ENCODE measurements at places on chromosomes 6 and 20.
A peak's percentile ranks its signal among the peaks of the same experiment; 100 is the strongest.

GRCh38 chr20:19807946-19808330, 49.9 kb downstream of the RIN2 start:
- DNase-seq = no peak

DNA sequence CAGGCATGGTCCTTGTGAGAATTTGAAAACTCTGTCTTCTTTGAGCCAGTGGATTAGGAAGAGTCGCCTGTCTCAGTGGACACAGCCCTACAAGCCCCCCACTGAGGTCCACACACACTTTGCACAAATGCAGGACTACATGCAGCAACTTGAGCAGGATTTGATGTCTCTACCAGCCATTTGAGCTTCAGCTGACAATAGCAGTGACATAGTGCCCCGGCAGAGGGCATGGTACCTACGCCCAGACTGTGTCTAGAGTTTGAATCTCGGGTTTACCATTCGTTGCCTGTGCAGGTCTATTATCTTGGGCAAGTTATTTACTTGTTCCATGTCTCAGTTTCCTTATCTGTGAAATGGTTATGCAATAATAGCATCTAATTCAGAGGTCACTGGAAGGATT, 580.1 kb downstream of the TFAP2B start:
- DNase-seq = no peak

GRCh38 chr20:34712525-34713192, 8.5 kb downstream of the TP53INP2 start:
- no peak for DNase-seq

GRCh38 chr20:20744170-20744725, 31.8 kb upstream of the RALGAPA2 start:
- DNase-seq = no peak

DNA sequence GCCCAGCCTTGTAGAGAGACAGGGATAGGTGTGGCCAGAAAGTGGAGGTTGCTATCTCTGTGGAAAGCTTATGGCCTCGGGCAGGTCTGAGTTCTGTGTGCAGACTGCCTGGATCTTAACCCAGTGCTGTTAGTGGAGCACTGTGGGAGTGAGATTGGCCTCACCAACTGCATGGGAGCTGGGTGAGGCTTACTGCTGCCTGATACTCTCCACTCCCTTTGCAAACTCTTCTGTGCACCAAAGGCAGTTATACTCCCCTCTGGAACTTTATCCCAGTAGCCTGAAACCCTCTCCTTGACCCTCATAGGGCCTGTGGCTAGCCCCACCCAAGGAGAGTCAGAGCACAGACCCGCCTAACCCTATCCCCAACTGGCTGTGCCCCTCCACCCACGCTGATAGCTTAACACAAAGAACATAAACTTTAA, 41.4 kb upstream of the PKIB start:
- DNase-seq = no peak

GRCh38 chr6:110560239-110561007, 84.0 kb upstream of the SLC22A16 start:
- DNase-seq = peak; percentile 2

DNA sequence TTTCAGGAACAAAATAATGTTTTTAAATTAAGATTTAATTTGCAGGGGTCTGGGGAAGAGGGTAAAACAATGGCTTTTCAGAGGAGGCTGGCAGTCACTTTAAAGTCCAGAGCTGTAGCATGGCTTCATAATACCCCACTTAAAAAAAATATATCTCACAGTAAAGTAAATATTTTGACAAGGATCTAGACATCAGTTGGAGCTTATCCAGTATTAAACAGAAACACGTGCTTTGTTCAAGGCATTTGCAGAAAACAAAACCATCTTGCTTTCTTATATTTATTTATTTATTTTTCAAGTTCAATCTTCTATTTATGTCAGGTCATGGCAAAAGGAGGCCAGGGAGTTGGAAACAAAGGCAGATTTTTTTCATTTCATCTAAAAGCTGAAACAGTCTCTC, 53.3 kb upstream of the PRL start:
- no peak for DNase-seq

GRCh38 chr20:3890398-3890751, 1.2 kb downstream of the PANK2 start:
- peak; percentile 17 for DNase-seq

DNA sequence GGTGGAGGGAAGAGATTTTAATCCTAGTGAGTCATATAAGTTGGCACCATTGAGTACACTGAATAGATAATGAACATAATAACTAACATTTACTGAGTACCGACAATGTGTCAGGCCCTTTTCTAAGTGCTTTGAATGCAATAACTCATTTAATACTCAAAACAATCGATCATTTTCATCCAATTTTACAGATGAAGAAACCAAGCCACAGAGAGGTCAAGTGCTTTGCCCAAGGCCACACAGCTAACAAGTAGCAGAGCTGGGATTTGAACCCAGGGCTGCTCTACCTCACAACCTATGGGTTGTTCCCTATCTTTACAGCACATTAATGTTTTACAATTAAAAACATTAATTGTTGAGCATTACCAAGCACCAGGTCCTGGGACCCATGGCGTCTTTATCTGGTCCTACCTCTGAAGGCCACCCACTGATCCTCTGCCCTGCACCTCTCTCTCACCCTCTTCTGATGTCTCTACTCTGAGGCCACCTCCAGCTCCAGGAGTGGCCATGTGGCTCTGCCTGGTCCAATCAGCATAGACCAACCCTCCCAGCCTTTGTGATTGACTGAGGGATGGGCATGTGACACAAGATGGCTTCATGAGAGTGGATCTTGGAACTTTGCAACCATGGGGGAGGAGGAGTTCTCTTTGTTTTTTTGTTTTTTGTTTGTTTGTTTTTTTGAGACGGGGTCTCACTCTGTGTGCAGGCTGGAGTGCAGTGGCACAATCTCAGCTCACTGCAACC, 83.9 kb downstream of the KCNB1 start:
- DNase-seq = no peak

GRCh38 chr20:18645851-18646250, 58.0 kb downstream of the DTD1 start:
- DNase-seq = no peak

DNA sequence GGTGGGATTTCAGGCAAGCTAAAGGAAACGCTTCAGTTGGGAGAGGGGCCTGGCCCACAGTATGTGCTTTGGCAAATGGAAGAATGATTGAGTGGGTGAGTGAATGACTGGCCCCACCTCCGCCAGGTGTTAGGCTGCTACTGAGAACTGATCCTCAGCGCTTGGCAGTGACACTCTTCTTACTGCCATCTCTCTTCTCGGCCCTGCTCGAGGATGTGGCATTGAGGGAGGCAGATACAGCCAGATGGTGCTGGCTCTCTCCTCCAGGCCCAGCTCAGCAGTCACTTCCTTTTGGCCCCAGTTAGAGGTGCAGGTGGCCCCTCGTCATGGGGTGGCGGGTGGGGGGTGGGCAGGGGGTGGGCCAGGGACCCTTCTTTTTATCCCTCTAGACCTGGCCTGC, 38.9 kb upstream of the KCNK5 start:
- DNase-seq = no peak

- no peak for DNase-seq
Measured at GRCh38 chr20:2244993-2245392, 50.8 kb upstream of the TGM3 start.

GRCh38 chr6:157628463-157628862, 194.6 kb upstream of the SNX9 start:
- no peak for DNase-seq

DNA sequence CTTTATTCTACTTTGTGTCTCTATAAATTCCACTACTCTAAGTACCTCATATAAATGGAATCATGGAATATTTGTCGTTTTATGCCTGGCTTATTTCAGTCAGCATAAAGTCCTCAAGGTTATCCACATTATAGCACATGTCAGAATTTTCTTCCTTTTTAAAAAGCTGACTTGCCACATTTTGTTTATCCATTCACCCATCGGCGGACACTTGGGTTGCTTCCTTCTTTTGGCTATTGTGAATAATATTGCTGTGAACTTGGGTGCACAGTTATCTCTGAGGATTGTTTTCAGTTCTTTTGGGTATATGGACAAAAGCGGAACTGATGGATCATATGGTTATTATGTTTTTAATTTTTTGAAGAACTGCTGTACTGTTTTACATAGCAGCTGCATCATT, 39.1 kb upstream of the ME1 start:
- DNase-seq = no peak

GRCh38 chr6:31190488-31190887, 20.0 kb upstream of the POU5F1 start:
- DNase-seq = no peak

DNA sequence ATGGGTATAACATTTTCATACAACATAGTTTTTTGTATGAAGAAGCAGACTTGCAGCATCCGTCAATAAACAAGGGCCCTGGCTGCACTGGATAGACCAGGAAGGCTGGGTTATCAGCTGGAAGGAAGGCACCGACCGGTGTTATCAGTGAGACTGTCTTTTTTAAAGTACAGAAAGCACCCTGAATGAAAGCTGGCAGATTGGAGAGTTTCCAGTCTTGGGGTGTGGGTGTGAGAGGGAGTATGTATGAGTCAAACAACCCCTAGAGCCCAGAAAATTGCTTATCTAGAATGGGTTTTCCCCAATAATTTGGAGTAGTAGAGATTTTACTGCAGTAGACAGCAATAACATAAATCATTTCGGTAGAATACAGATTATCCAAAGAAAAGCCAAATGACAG, 42.4 kb downstream of the TXLNB start:
- peak; percentile 46 for DNase-seq

- no peak for DNase-seq
Measured at GRCh38 chr6:15956205-15957106, 172.4 kb upstream of the MYLIP start.

- no peak for DNase-seq
Measured at GRCh38 chr6:101543796-101544195, 150.3 kb downstream of the GRIK2 start.
